ENCODE measurements at places on chromosomes 12 and 14. TPM values are rescaled to one million over a fixed set of nuclear protein-coding genes. Genes with fewer than 3 reads are reported as not detected.

Gene EXOC3L4
- total RNA-seq: not detected

Gene GUCY2C
- total RNA-seq: not detected

Gene PELI2
- 5.6 TPM for total RNA-seq

Gene C3AR1
- total RNA-seq: 1.6 TPM

Gene TAS2R42
- total RNA-seq: not detected

Gene TMEM119
- 0.85 TPM for total RNA-seq

Gene LALBA
- total RNA-seq: not detected

Gene FGD6
- total RNA-seq: 2.9 TPM

Gene SMAGP
- total RNA-seq: 2.0 TPM

Gene PCED1B
- total RNA-seq: 0.47 TPM

Gene DIO3
- total RNA-seq: 1.0 TPM

Gene CCDC38
- total RNA-seq: not detected

Gene ACRBP
- total RNA-seq: 0.27 TPM

Gene FBLN5
- total RNA-seq: 19.6 TPM

Gene FLVCR2
- 16.6 TPM for total RNA-seq

Gene SLC2A14
- not detected for total RNA-seq

Gene RAD9B
- total RNA-seq: 0.33 TPM

Gene NDUFA9
- total RNA-seq: 113 TPM

Gene BCL11B
- 0.62 TPM for total RNA-seq

Gene SELPLG
- total RNA-seq: 5.0 TPM

Gene ACSS3
- 8.9 TPM for total RNA-seq

Gene TSFM
- 47.5 TPM for total RNA-seq

Gene KRT78
- not detected for total RNA-seq

Gene PLEKHG7
- total RNA-seq: not detected

Gene EIF5
- 412 TPM for total RNA-seq

Gene ABCD2
- 0.20 TPM for total RNA-seq

Gene CMA1
- not detected for total RNA-seq

Gene ADAM21
- not detected for total RNA-seq

Gene PLEK2
- 0.44 TPM for total RNA-seq

Gene OR4K1
- not detected for total RNA-seq

Gene TMEM121
- total RNA-seq: 1.1 TPM

Gene HOTAIR
- total RNA-seq: 0.56 TPM

Gene TNFAIP2
- total RNA-seq: 14.8 TPM

Gene GALC
- 15.0 TPM for total RNA-seq

Gene CKB
- 44.5 TPM for total RNA-seq

Gene AMHR2
- total RNA-seq: not detected

All from gastrocnemius medialis (tissue), 4 donors.